ENCODE measurements at places on chromosomes 2 and 18.

- no peak for DNase-seq
Observed at GRCh38 chr2:227267410-227268115, 57.5 kb upstream of the MFF start.

- no peak for DNase-seq
Observed at GRCh38 chr2:237883951-237884446, 24.6 kb downstream of the RAMP1 start.

DNA sequence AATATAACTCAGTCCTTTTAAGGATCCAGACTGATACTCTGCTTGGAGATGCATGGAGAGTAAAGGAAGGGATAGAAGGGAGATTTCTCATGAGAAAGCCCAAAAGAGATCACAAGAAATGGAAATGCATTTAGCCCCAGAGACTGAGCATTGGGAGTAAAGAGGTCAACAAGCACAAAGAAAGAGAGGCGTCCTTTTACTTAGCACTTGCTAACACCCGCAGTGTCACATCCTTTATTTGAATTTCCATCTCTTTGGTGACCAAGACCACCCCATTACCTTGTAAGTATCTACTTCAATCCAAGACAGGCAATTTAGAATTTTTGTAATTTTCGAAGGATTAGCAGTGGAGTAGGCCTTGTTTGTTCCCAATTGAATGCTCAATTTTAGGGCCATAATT, 111.8 kb upstream of the DCC start:
- DNase-seq = no peak

GRCh38 chr2:63658176-63658968, 69.6 kb downstream of the MDH1 start:
- DNase-seq = no peak

DNA sequence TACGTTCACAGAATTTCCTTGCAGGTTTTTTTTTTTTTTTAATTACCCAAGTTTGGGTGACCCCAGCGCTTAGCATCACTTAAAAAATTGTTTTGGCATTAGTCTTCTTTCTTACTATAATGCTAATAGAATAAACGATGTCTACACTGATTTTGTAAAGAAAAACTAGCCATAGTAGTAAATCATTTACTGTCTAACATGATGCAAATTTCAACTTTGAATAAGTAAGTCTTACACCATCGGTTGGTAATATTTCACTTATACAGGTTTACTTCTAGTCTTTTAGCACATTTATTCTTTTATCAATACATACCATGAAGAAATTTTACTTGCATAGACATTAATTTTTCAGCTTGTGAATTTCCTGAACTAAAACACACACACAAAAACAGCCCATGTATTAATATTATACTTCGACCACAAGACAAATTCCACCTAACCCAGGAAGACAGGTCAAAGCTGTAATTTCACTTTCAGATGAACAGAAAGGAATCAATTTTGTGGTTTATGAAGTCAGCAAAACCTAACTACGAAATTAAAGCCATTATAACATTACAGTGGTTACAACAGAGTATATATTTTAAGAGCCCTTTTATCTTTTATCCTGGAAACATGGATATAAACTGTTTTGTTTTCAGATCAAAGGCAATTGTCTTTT, 1.9 kb downstream of the YES1 start:
- no peak for DNase-seq

DNA sequence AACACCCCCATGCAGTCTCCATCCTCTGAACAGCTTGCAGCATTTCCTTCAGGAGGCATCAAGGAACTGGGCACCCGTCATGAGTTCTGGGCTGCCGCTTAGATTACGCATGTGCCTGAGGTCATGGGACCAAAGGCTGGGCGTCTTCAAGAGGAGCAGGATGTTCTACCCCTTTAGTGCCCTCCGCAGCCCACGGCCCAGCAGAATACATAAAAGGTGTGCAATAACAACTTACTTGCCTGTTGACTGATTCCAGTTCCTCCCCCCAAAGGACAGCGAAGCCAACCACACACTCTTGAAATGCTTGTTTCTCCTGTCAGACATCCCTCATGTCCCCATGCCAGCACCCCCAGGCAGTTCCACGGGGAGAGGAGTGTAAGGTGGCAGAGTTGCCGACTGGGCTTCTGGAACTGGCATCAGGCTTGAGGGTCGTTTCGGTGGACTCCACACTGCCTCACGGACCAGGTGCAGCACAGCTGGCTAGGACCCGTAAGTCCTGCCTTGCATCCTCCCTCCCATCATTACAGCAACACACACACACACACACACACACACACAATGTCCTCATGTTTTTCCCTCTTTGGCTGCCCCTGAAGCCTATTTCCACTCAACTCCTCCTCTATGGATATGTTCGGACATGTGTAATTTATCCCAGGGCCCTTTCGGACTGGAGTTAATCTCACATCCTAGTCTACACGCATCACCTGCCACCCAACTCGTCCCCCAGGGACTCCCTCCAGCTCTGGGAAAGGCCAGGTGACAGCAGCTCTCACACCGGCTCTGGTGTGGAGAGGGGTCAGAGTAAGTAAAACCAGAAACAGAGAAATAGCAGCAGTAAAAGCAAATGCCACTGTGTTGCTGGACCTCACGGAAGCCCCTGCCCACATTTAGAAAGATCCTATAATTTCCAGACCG, 200.7 kb downstream of the BCL11A start:
- DNase-seq = no peak

GRCh38 chr2:70728128-70728527, 39.9 kb downstream of the ADD2 start:
- DNase-seq = no peak

GRCh38 chr18:44569391-44570055, 111.2 kb upstream of the SETBP1 start:
- no peak for DNase-seq

DNA sequence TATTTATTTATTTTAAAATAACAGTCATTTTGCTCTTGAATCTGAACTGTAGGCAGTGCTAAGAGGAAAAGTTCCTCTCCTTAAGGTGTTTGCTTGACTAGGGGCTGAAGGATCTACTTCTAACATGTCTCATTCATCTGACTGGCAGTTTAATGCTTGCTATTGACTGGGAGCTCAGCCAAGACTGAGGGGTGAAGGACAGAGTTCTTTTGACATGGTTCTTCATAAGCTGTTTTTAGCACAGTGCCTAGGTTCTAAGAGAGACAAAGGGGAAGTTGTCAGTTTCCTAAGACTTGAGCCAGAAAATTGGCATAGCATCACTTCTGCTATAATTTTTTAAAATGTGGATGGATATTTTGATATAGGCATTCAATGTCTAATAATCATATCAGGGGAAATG, 73.0 kb downstream of the COMMD1 start:
- no peak for DNase-seq

DNA sequence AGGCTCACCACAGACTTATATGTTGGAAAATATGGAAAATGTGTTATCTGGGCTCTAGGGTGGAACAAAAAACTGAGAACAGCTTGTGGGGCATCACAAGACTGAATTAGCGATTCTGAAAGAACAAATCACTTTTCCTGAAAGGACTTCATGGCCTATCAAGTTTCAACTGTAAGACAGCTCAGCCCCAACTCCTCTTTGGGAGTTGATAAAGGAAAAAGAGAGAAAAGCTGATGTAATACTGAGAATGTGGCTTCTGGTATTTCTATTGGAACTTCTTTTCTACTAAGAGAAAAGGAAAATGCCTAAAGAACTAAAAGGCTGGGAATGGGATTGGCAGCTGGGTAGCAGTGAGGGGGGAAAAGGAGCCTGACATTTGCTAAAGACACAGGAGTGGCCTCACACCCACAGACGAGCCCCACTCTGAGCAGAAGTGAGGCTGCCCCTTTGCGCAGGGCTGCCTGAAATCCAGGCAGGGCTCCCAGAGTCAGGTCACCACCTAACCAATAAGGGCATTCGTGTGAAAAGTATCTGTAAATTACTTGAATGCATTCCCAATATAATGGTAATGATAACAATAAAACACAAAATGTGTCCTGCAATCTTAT, 75.6 kb downstream of the LRP2 start:
- DNase-seq = no peak

GRCh38 chr18:76365561-76365960, 129.5 kb downstream of the ZNF516 start:
- DNase-seq = no peak

GRCh38 chr2:37110306-37111212, 26.2 kb downstream of the GPATCH11 start:
- DNase-seq = no peak

GRCh38 chr2:234328444-234328990, 168.4 kb downstream of the ARL4C start:
- DNase-seq = no peak

DNA sequence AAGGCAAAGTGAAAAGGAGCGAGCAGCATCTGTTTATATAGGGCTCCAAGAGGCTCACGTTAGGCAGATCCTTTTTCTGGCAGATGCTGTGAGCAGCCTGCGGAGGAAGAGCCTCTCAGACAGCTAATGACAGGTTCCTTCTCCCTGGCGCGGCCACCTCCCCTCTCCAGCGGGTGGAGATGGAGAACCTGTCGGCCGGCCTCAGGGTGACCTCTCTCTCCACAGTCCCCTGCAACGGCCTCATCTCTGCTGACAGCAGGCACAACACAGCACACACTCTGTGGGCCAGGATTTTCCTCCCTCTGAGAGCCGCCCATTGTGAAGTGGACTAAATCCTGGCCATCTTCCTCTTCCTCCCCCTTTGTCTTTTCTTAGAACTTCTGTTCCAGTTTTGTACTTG, 119.8 kb downstream of the PRKCE start:
- DNase-seq = no peak

- no peak for DNase-seq
Observed at GRCh38 chr2:149451417-149452165, 121.2 kb downstream of the LYPD6 start.

DNA sequence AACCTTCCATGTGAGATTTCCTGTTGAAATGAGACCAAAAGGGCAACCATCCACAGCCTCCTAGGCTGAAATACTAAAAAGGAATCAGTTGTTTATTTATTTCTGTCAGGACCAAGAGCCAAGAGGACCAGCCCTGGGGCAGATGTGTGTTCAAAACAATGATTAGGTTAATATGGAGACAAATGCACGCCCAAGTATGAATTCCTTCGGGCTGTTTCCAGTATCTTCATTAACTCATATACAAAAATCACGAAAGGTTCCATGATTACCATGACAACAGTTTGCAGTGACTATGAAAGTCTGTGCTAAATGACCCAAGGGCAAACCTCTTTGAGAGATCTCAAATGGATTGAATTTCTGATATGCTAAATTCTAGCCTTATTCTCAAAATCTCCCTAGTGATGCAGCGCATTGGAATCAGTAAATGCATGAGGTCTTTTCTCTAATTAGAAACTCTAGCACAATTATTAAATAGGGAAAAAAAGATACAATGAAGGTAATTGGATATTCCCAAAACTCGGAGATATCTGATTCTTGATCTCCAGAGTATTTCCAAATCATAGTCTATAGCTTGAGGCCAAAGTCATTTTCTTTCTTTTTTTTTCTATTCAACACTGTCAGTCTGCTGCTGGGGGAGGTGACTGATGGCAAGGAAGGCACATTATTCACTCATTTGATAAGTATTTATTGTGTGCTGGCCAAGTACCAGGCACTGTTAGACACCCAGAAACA, 35.6 kb downstream of the VIT start:
- DNase-seq = no peak

- no peak for DNase-seq
Observed at GRCh38 chr18:57900906-57901435, 97.9 kb upstream of the ATP8B1 start.

DNA sequence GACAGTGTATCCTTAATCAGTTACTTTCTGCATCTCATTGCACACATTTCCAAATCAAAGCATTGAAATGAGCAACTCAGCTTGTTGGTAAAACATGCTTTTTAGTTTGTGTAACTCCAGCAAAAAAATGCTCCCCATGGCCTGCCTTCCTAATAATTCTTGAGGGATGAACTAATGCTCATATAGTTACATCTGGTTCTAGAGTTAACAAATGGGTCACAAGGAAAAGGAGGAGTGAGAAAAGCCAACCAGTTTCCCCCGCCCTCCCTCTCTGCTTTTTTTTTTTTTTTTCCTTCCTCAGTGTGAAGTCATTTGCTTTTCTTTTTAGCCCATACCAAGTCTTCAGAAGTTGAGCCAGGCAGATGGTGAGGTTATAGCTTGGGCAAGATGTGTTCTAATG, 231.7 kb downstream of the MTX2 start:
- no peak for DNase-seq

- DNase-seq = no peak
Observed at GRCh38 chr18:79413901-79414300, 18.2 kb downstream of the NFATC1 start.

- DNase-seq = no peak
Observed at GRCh38 chr2:208726242-208726641, 319.6 kb downstream of the PTH2R start.

DNA sequence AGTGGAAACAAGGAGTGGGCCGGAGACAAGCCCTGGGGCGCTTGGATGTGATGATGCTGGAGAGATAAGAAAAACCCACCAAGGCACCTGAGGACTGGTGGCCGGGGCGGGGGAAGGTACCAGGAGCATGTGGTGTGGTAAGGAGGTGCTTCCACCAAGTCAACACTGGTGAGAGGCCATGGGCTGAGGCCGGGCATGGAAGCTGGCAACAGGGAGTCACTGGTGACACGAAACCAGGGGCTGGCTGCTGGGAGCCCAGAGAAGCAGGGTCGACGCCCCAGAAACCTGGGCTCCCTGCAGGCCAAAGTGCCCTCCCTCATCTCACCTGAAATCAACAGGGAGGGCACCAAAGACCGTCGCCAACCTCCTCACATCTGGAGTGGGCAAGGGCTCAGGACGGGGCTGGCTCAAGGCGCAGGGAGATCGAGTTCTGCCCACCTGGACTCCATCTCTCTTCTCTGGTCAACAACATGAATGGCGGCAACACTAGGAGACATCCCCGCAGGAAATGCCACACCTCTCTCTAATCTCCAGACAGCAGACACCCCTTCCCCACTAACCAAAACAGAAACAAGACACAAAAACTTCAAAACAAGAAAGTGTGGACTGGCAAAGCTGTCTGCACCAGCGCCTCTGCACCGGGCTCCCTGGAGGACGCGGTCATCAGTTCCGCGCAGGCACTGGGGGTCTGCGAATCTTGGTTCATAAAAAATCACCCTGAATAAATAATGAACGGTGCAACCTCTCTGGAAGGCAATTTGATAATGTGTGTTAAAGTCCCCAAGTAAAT, 185.5 kb downstream of the HDAC4 start:
- no peak for DNase-seq

DNA sequence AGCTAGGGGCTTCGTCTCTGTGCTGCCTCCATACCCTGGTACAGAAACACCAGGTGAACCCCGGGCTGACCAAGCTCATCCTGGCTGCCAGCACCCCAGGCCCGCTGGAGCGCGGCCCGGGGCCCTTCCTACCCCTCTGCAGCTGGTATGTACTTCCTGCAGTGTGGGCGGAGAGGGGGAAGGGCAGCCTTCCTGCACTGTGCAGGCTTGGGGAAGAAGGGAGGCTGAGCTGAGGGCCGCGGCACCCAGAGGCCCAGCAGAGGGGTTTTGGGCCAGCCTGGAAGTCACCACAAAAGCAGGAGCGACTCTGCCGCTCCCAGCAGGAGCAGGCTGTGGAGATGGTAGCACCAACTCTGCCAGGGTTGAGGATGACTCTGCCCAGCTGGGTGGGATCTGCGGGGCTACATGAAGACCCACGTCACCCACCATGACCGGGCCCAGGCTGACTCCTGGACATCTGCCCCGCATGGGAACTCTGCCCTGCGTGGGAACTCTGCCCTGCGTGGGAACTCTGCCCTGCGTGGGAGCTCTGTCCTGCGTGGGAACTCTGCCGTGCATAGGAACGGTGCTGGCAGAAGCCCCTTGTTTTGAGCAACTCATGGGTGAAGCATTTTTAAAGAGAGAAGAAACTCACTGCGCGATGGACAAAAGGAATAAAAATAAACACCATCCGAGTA, 273.3 kb downstream of the NDUFA10 start:
- DNase-seq = no peak

All from hypothalamus (tissue), 51 donors.